SW 1271 (cell line): ENCODE measurements at places on chromosomes 4 and X.

- no peak for DNase-seq
Measured at GRCh38 chr4:101355246-101355645, 7.9 kb upstream of the PPP3CA start.

GRCh38 chr4:186701273-186701672, 22.4 kb downstream of the FAT1 start:
- DNase-seq, result no peak

- peak; percentile 22 for DNase-seq
Measured at GRCh38 chr4:168585168-168586091, 88.6 kb downstream of the PALLD start.

DNA sequence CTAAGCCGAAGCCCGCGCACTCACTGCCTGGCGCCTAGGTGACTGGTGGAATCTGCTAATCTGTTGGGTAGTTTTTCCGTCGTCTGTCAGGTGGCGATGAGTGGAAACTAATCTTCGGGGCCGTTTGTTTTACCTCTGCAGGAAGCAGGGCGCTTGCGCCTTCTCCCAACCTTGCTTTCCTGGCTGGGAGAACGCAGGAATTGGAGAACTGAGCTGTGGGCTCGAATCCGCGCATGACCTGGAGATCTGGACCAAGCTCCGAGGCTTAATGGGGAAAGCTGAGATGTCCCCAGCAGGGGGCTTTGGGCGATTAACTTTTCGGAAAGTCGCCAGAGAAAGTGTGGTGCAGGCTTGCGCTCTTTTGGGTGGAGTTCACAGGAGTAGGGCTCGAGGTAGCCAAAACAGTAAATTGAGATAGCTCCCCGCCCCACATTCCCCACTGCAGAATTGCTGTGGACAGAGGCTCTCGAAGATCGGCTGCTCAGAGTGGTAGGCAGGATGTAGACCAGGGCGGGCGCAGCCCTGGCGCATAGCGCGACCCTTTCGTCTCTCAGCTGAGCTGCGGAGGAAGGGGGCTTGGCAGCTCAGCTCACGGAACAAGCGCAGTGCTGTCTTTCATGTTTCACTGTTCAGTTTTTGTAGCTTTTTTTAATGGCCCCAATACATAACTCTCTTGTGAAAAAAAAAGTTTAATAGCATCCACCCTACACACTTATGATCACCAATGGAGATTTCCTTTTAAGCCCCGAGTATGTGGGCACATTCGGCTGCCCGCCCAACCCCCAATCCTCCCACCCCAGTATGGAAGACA, 2.7 kb upstream of the FGF5 start:
- no peak for DNase-seq

GRCh38 chr4:3473996-3474765, 11.1 kb downstream of the DOK7 start:
- DNase-seq, result no peak

DNA sequence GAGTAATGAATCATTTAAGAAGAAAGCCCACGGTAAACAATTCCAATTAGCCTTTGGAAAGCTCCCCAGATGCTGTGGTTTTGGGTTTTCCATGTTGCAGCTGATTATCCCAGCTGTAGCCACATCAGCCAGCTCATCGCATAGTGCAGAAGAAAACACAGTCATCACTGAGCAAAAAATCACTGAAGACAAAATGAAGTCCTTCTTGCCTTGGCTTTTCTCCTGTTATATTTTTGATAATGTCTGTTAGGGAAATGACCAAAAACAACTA, 193.0 kb upstream of the C1QTNF7 start:
- no peak for DNase-seq

- no peak for DNase-seq
Measured at GRCh38 chr4:94285666-94286065, 57.0 kb downstream of the HPGDS start.

- no peak for DNase-seq
Measured at GRCh38 chr4:184310171-184310567, 92.5 kb upstream of the ENPP6 start.

DNA sequence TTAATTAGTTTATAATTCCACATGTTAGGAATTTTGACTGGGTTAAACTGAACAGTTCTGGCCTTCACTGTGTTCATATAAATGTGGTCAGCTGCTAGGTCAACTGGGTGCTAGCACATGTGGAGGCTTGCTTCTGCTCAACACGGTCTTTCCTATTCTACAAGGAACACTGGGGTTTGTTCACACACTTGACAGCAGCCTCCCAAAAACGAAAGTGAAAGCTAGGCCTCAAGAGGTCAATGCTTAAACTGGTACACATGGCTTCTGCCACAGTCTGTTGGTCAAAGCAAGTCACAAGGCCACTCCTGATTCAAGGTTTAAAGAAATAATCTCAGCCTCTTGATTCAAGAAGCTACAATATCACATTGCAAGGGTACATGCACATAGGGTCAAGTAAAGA, 126.5 kb downstream of the QDPR start:
- peak; percentile 35 for DNase-seq

- peak; percentile 49 for DNase-seq
Measured at GRCh38 chr4:6343939-6344408, 74.3 kb downstream of the WFS1 start.

GRCh38 chrX:100625985-100626491, 10.6 kb downstream of the TSPAN6 start:
- no peak for DNase-seq

GRCh38 chr4:88106205-88106604, 52.2 kb downstream of the ABCG2 start:
- DNase-seq, result no peak

DNA sequence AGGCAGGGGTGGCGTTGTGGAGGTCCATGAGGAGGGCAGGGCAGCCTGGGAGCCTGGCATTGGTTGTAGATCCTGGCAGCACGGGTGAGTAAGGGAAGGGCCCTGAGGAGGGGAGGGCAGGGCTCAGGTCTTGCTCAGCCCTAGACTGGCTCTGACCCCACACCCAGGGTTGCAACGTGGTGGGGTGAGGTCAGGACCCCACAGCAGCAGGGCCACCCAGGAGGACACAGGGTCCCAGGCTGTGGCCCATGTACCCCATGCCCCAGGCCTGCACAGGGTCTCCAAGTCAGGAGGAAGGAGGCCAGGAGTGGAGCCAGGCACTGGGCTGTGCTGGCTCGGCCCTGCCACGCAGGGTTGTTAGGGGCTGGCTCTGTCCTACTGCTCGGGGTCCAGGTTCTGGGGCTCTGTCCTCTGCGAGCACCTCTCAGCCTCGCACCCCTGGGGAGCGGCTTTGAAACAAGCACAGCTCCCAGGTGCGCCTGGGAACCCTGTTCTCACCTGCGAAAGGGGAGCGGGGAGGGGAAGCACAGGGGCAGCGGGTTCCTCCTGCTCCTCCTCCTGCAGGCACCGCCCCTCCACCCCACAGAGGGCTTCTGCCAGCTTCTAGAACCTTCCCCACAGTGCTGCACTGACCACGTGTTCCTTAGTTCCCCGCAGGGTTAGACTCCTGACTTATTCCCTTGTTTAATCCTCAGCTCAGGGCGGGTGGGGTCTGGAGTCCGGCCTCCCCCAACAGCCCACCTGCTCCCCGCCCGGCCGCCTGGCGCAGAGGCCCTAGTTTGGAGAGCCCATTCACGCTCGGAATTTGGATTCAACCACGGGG, 20.4 kb downstream of the MSANTD1 start:
- DNase-seq, result no peak

DNA sequence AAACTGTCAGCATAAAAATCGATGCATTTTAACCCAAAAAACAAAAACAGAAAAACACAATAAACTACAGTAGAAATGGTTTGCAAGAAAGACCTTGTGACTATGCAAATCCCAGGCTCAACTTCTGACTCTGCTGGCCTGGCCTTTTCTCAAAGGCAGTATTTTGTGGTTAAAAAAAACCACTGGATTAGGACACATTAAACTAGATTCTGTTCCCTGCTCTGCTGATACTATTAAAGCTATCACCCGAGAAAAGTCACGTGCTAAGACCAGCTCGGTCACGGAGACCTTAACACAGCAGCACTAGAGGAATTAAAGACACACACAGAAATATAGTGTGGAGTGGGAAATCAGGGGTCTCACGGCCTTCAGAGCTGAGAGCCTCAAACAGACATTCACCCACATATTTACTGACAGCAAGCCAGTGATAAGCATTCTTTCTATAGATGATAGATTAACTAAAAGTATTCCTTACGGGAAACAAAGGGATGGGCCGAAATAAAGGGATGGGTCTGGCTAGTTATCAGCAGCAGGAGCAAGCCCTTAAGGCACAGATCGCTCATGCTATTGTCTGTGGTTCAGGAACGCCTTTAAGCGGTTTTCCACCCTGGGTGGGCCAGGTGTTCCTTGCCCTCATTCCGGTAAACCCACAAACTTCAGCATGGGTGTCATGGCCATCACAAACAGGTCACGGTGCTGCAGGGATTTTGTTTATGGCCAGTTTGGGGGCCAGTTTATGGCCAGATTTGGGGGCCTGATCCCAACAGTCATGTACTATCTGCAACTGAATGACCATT, 16.1 kb downstream of the CBR4 start:
- DNase-seq, result no peak

DNA sequence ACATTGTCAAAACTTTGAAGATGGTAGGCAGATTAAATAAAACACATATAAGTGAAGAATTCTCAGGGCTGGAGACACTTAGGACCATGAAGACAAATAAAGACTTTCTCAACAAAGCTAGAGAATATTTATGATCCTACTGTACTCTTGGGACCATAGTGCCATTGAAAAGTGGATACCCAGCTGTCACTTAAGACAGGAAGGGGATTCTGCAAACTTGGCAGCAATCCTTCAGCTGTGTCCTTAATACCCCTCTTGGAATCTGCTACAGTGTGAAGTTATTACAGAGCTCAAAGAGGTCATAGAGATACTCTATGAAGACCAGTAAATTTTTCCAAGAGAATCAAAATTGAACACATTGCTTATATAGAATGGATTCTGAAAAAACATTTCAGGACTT, 24.3 kb downstream of the PDE5A start:
- no peak for DNase-seq

DNA sequence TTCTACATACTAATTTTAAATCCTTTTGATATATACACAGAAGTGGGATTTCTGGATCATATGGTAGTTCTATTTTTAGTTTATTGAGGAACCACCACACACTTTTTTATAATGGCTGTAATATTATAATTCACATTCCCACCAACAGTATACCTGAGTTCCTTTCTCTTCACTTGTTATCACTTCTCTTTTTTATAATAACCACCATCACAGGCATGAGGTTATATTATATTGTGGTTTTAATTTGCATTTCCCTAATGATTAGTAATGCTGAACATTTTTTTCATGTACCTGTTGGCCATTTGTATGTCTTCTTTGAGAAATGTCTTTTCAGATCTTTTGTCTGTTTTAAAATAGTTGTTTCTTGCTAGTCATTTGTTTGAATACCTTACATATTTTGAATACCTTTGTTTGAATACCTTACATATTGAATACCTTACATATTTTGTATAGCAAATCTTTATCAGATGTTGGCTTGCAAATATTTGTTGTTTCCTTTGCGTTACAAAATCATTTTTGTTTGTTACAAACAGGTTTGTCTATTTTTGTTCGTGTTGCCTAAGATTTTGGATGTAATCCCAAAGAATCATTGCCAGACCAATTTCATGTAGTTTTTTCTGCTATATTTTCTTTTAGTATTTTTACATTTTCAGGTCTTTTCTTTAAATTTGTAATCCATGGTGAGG, 198.5 kb upstream of the KLF8 start:
- DNase-seq, result no peak

GRCh38 chr4:1058198-1058996, 47.0 kb downstream of the FGFRL1 start:
- no peak for DNase-seq

DNA sequence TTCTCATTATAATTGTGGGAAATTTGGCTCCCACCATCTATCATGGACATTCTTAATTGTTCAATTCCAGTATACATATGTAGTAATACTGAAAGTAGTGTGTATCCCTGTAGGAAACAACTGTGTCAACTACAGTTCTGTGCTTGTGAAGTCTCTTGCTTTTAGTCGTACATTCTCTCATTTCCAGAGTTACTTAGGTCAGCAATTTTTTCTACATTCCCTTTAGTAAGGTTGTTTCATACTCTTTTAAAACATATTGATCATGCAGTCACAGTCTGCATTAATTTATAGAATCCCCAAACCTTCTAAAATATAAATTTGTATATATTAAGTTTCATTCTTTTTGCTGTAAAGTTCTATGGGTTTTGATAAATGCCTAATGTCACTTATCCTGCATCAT, 289.2 kb upstream of the PCDH10 start:
- no peak for DNase-seq

DNA sequence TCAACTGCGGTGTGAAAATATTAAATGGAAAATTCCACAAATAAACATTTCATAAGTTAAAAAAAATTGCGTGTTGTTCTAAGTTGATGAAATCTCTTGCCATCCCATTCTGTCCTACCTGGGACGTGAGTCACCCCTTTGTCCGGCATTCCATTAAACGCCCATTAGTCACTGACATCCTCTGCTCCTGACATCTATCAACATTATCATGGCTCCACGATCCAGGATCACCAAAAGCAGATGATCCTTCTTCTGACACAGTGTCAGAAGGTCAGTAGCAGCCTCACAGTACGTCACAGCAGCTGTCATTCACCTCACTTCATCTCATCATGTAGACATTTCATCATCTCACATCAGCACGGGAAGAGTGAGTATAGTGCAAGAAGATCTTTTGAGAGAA, 125.7 kb downstream of the ZNF827 start:
- peak; percentile 60 for DNase-seq

DNA sequence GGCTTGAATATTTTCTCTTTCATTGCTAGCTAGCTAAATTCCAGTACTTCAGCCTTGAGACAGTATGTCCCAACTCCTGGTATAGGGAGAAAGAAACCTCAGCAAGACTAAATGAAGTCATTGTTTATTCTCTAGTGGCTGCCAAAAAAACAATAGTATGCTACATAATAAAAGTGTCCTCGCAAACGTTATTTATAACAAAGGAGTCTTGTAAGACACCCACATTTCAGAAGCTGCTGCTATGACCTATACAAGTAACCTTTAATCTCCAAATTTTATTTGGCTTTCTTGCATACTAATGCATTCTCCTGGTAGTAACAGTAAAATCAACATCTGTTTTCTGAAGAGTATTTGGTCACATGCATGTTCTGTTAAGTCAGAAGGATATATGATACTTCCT, 28.8 kb downstream of the NEK1 start:
- DNase-seq, result no peak
